Frontal cortex (tissue), 4 donors: ENCODE measurements at places on chromosomes 6 and 20. TPM values are rescaled to one million over a fixed set of nuclear protein-coding genes. Genes with fewer than 3 reads are reported as not detected.

DNA sequence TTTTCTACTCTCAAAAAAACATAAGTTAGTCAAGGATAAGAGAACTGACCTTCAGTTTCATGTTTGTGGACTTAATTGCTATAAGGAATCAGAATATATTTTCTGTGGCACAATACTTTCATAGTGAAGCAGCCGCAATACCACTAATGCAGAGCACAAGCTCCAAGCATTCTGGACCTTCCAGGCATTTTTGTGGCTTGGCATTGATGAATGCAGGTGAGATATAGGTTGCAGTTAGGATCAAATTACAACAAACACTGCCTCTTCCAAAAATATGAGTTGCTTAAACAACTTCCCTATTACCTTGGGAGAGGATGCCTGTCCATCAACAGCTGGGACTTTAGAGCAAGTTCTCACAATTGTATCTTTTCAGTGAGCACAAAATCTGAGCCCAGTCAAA lies 162.8 kb upstream of the RSPO3 start:
- no peak for DNase-seq

DNA sequence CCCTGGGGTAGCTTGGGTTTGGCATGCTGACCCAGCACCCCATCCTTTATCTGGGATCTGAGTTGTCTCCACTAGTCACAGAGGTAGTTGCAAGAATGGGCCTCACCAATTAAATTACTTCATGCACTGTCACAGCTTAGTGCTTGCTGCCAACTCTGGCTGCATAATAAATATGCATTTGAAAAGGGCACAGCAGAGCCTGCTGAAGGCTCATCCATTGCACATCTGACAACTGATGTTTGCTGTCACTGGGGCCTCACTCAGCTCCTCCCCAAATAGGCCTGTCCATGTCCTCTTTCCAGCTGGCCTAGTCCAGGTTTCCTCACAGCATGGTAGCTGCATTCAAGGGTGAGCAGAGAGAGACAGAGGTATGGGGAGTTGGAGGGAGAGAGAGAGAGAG lies 13.3 kb upstream of the NXT1 start:
- no peak for DNase-seq

DNA sequence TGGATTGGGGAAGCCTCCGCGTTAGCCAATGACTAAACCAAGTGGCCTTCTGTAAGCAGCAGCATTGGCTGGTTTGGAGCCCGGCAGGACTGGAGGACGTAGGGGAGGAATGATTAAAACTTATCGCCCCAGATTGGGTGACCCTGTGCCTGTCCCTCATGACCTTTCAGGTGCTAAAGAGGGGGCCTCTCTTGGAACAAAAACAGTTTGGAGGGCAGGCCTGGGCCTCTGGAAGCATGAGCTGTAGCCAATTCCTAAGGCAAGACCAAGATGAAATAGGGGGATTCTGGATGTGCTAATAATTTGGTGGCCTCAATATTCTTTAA lies 1.4 kb downstream of the GMPR start:
- DNase-seq, result peak; percentile 54

The POPDC3 gene
- total RNA-seq, result 5.3 TPM

- DNase-seq, result no peak
These were observed 17.7 kb downstream of the METTL24 start for GRCh38 chr6:110340392-110340965.

- no peak for DNase-seq
These were observed 510.7 kb upstream of the ZNF337 start for GRCh38 chr20:26207237-26207966.

GRCh38 chr6:147448775-147449174 lies 59.7 kb upstream of the SAMD5 start:
- DNase-seq, result no peak

- peak; percentile 39 for DNase-seq
These were observed at the start of gene METTL24 for GRCh38 chr6:110357664-110358552. TSS of gene METTL24 (minus strand) at chr6:110358349. CDS start at chr6:110358272, 77 bp downstream.

DNA sequence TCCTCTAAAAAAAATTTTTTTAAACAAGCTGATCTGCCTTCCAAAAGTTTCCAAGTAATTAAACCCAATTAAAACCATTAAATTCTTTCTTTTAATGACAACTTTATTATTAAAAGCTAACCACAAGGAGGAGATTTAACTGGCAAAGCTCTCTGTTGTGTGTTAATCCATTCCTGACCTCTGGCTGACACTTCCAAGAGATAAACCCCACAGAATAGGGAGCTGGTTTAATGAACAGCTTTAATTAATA lies 230.8 kb downstream of the EYA2 start:
- no peak for DNase-seq

GRCh38 chr6:101980924-101981323 lies 587.4 kb downstream of the GRIK2 start:
- no peak for DNase-seq

The DLK2 gene
- 8.6 TPM for total RNA-seq

DNA sequence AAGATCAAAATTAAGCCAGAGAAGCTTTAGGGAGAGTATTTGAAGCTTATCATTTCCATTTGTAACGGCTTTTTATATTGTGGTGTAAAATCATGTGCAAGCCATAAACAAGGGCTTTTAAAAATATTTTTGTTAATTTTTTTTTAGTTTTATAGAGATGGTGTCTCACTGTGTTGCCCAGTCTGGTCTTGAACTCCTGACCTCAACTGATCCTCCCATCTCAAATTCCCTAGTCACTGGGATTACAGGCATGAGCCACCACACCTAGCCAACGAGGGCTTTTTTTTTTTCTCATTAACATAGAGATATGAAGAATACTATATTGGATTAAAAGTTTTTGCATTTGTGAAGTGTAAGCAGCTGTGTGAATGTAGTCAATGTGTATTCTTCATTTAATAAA lies 29.1 kb downstream of the CDKAL1 start:
- no peak for DNase-seq

DNA sequence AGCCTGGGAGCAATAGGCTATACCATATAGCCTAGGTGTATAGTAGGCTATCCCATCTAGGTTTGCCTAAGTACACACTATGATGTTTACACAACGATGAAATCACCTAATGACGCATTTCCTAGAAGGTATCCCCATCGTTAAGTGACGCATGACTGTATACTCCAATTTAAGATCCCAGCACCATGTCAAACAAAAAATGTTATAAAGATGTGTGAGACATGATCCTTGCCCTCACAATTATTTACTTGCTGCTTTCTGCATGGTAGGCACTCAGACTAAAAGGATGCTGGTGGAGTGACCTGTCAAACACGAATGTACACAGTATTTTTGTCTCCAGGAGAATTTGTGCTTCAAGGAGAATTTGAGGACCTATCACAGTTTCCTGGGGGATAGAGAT lies 32.3 kb downstream of the SNAP25 start:
- DNase-seq, result no peak

DNA sequence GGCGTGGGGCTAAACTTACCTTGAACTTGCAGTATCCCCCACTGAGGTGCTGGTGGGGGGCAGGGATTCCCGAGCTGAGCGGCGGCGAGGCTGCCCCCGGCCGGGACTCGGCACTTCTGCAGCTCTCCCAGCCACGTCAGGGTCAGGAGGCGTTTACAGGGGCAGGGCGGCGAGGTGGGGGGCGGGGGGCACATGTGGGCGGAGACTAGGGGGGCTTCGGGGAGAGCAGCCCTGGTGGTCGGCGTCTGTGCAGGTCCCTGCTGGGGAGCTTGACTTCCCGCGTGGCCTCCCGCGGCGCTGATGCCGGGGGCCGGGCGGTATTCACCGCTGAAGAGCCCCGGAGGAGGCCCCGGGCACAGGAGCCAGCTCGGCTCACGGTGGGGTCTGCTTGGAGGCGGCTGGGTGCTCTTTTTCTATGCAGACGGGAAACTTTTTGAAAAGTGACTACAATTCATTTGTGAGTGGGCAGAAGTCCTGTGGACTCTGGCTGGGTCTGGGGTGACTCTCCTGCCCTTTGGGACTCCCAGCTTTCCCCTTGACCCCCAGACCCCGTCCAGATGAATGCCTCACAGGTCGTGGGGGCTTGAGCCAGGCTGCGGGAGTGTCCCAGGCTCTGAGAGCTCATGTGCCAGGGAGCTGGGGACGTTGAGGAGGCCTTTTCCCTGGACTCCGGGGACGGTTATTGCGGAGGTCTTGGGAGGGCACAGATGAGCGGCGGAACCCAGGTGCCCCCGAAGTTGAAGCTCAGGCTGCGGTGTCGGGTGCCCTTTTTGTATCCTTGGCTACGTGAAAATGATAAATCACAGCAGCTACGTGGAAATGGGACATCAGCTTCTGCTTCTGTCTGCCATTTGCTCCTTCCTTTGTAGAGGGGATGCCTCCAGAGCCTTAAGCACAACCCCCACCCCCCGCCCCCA lies 75.9 kb upstream of the GATA5 start:
- no peak for DNase-seq

DNA sequence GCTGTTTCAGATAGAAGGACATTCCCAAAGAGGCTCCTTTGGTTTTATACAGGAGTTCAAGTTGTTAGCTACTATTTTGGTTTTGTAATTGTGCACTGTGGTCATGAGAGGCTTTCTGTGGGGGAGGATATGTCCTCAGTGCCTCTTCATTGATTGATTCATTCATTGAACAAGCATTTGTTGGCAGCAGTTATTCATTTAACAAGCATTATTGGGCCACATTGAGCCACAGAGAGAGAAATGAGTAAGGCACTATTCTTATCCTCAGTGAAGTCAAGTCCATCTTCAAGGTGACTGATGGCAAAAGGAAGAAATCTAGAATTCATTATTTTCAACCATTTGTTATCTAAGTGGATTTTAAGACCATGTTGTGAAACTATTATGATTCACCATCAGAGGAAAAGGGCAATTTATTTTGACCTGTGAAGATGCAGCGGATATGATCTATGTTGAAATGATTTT lies 697.2 kb upstream of the CITED2 start:
- no peak for DNase-seq

The DDO gene
- total RNA-seq, result 0.41 TPM

The RTEL1 gene
- total RNA-seq, result 8.2 TPM

- DNase-seq, result no peak
These were observed 54.5 kb upstream of the DACT2 start for GRCh38 chr6:168374051-168374502.

The KHDC1L gene
- 1.2 TPM for total RNA-seq

GRCh38 chr6:25829375-25829774 lies 2.5 kb downstream of the SLC17A1 start:
- DNase-seq, result no peak

The THEMIS gene
- 0.41 TPM for total RNA-seq

The MYL9 gene
- 0.41 TPM for total RNA-seq
